Left forelimb (tissue), 1 donor: ENCODE measurements at places on chromosomes 4 and X.

DNA sequence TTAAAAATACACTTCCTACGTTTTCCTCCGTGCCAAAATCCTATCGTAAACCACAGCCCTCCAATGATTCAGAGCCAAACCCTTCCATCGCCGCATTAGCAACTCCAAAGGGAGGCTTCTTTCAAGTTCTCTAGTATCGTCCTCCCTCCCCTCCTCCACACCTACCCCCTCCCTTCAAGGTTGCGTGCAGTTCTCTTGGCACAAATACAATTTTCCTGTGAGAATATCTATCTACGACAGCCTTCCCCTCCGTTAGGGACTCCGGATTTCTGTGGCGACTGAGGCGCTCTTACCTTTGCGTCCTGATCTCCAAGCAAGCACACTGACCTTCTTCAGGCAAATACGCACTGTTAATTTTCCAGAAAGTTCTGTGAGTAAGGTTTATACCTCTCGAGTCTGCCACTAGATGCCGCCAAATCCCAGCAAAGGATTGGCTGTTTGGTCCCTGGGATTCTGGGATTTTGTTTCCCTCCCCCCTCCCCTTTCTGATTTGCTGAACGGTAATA is 1.2 kb upstream of the MORF4L2 start:
- peak; percentile 75 for DNase-seq

- no peak for DNase-seq
Measured at GRCh38 chrX:141278306-141278705, 36.0 kb upstream of the SPANXC start.

DNA sequence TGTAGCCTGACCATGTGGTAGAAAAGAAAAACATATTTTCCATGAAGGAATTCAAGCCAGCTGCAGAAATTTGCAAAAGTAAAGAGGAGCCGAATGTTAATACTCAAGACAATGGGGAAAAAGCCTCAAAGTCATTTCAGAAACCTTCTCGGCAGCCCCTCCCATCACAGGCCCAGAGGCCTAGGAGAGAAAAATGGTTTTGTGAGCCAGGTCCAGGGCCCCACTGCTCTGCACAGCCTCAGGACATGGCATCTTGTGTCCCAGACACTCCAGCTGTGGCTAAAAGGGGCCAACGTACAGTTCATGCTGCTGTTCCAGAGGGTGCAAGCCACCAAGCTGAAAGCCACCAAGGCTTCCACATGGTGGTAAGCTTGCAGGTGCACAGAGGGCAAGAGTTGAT is 50.9 kb upstream of the BBS12 start:
- DNase-seq, result no peak

- no peak for DNase-seq
Measured at GRCh38 chrX:111123125-111123524, 27.1 kb downstream of the PAK3 start.

- DNase-seq, result no peak
Measured at GRCh38 chrX:84363663-84364062, 138.6 kb downstream of the HDX start.
